ENCODE measurements at places on chromosomes 6 and 20.

DNA sequence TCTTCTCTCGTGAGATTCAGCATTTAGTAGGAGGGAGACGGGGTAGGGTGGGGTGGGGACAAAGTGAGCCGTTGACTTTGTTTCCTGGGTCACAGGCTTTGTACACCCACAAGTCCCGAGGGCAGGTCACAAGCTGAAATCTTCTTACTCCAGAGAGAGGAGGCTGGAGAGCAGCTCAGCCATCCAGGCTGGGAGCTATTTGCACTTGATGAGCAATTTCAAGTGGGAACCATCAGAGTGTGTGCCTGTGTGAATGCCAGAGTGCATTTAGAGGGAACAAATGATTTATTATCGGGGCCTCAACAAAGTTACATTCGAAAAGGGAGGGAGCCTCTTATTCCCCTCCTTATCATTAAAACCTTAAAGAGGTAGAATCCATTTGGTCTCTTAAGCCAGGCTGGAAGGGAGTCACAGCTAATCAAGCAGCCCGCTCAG, 155.7 kb upstream of the JARID2 start:
- DNase-seq = peak; percentile 56

DNA sequence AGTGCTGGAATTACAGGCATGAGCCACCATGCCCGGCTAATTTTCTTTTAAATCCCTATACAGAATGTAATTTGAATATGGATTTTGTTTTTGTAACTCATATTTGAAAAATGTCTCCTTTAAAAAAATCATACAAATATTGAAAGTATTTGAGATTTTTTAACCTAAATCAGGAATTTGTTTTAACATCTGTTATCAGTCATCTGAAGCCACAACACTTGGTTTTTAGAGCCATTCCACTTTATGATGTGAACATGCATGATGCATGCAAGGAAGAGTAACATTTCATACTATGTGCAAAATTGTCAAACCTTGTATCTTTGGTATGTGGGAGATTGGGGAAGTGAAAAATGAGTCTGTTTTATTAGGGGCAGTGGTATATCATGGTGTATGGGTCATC, 124.5 kb upstream of the AHI1 start:
- DNase-seq = no peak

DNA sequence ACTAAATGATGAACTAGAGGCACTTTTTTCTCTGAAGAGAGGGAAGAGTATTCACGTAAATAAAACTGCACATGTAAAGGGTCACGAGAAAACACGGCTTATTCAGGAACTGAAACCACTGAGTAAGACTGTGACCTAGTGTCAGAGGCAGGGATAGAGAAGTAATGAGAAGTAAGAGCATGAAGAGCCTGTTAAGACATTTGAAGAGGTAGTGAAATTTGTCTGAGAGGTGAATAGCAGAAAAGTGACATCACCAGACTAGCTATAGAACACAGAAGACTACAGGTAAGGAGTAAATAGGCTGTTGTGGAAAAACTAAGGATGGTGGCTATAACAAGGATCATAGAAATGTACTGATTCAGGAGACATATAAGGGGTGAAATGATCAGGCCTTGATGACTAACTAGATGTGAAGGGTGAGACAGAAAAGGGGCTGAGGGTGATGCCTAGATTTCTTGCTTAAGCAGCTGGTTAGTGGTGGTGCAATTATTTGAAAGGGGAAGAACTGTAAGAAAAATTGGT, 76.8 kb downstream of the REV3L start:
- no peak for DNase-seq

DNA sequence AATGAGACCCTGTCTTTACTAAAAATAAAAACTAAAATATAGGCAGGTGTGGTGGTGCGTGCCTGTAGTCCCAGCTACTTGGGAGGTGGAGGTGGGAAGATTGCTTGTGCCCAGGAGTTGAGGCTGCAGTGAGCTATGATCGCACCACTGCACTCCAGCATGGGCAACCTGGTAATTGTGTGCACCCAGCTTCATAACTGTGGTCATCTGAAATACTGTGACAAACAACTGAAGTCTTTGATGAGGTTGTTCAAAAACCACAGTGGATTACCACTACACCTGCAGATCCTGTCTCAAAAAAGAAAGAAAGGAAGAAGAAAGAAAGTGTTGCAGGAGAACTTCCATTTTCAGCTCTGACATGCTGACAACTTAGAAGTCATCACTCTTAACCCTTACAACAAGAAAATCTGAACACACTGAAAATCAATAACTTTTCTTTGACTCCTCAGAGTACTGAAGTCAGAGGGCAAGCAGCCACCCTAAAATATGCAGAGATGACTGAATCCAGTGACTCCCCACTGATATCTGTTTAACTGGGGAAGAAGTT, 13.8 kb upstream of the ZBP1 start:
- no peak for DNase-seq

- no peak for DNase-seq
These were observed 79.0 kb downstream of the IPCEF1 start for GRCh38 chr6:154277629-154278017.

GRCh38 chr6:168039301-168039700, 39.7 kb downstream of the FRMD1 start:
- DNase-seq = no peak

- DNase-seq = no peak
These were observed 294.7 kb downstream of the FOXC1 start for GRCh38 chr6:1904466-1904799.

- no peak for DNase-seq
These were observed at the start of gene PTK6 for GRCh38 chr20:63536997-63537524. Gene PTK6, minus strand, starts transcription at chr20:63537376. Its CDS starts 62 bp downstream, at chr20:63537314.
